Neural progenitor cell (in vitro differentiated cells): ENCODE measurements at places on chromosomes 3 and 15. TPM values are rescaled to one million over a fixed set of nuclear protein-coding genes. Genes with fewer than 3 reads are reported as not detected.

Gene SLC12A8
- total RNA-seq, result 2.2 and 4.6 TPM in 2 replicates

Gene LRTM1
- not detected in 2 replicates for total RNA-seq

Gene CELSR3
- 9.9 and 22.3 TPM in 2 replicates for total RNA-seq

Gene TERC
- total RNA-seq, result 47.5 and 119 TPM in 2 replicates

GRCh38 chr15:32709295-32710033 is 8.3 kb upstream of the GREM1 start:
- DNase-seq, result no peak

GRCh38 chr3:21273259-21274025 is 477.6 kb downstream of the ZNF385D start:
- DNase-seq, result no peak

GRCh38 chr3:54034971-54035370 is 87.4 kb upstream of the CACNA2D3 start:
- no peak for DNase-seq

DNA sequence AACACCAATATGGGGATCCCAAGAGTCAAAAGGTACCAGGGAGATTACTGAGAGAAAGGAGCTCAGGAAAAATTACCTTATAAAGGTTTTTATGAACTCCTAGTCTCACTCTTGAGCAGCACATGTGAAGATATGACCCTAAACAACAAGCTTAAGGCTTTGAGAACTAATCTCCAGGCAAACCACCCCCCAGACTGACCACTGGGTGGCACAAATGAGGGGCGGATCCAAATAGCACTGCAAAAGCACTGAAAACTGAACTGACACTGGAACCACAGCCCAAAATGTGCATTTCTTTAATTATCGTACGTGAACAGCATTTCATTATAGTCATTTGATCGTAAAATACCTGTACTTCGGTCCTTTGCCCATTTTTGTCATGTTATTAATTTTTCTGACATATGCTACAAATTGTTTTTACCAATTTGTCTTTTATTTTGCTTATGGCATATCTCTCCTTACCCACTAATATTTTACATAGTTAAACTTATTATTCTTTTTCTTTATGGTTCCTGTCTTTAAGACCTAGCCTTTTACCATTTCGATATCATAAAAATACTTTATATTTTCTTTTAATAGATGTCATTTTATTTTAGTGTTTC is 31.5 kb upstream of the TFDP2 start:
- DNase-seq, result peak; percentile 58

DNA sequence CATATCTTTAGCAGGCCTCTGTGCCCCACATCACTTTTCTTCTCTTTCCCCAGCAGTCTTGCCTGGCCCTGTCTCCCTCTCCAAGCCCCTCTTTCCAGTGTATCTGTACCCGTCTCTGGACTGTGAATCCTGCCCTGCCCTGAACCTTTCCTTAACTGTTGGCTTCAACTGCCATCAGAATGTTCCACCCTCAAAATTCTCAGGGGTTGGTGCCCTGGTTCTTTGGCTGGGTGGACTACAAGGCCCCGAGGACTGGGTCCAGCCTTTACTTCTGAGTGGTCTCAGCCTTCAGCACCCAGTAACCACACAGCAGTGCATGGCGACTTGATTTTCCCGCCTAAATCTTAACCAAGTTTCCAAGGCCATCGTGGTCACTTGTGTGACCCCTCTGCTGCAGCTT is 333.5 kb upstream of the RGMA start:
- no peak for DNase-seq

DNA sequence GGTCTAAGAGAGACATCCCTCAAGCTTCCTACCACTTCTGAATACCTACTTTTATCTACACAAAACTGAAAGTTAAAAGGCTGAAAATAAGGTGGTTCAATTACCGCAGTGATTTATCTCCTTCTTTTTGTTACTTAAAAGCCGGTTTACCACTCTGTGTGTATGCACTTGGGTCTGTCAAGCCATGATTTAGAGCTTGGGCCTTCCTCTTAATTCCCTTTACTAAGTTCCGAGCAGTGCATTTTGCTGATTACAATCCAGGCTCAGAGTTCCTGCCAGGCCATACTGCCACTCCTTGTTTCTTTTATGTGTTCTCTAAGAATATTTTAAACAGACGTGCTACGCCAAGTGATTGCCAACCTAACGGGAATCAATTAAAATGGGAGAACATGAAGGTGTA is 16.5 kb downstream of the KCTD6 start:
- no peak for DNase-seq

GRCh38 chr3:15427981-15428380 is 583 bp downstream of the EAF1 start:
- DNase-seq, result peak; percentile 6

- DNase-seq, result no peak
Measured at GRCh38 chr3:192108820-192109219, 618.5 kb downstream of the FGF12 start.

DNA sequence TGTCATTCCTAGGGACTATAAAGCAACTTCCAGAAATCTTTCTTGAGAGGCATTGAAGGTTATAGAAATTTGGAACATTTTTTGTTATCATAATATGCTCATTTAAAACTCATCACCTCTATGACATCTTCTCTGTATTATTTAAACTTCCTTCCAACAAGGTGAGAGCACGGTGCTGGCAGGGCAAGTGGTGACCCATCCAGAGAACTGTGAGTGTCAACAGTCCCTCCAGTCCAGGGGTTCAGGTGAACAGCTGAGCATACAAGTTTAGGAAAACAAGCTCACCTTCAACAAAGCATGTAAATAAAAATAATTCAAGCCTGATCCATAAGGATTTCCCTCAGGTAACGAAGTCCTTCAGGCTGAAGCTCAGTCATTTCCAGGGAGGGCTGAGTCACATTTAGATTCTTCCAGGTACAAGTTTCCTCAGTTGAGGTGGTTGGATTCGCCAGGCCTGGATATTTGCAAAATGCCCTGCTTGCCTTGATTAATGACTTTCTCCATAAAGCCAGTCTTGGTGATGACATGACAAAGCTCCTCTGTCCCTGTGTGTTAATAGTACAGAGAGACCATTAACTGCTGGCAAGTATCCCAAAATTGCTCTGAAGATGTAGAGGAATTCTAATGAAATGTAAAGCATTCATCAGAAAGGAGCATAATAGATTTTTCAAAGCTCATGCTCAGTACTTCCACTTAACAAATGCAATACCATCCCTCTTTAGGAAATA is 263.6 kb upstream of the GADL1 start:
- no peak for DNase-seq

DNA sequence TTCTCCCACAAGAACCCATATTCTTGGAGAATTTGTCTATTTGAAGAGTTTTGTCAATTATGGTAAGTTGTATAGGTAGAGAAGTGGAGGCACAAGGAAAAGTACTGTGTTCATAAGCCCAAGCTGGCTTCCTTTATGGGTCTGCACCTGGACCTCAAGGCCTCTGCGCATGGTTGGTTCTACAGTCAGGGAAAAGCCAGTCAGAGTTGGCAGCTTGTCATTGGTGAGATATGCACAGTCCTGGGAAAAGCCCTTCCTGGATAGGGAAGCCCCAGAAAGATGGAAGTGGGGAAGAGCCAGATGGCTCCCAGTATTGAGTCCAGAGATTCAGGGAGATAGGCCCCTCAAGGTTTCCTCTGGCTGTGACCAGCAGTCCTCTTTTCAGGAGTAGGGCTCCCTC is 15.8 kb downstream of the BOC start:
- DNase-seq, result no peak

DNA sequence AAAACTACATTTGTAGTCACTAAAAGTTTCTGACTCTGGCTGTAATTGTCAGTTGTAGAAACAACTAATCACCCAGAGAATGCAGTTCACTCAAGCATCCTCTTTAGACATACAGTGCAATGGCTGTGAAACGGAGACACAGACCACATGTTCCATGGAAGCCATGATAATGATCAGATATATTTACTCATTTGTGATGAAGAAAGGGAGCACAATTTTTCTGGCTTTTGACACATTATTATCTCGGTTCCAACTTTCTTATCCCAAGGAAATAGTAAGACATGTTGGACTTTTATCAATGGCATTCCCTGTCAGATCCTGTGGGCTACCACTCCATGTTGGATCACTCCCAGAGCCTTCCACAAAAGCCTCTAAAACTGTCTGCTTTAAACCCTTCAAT is 215.0 kb upstream of the LRIG1 start:
- DNase-seq, result no peak
